ENCODE measurements at places on chromosomes 12 and 14.
A peak's percentile ranks its signal among the peaks of the same experiment; 100 is the strongest.

DNA sequence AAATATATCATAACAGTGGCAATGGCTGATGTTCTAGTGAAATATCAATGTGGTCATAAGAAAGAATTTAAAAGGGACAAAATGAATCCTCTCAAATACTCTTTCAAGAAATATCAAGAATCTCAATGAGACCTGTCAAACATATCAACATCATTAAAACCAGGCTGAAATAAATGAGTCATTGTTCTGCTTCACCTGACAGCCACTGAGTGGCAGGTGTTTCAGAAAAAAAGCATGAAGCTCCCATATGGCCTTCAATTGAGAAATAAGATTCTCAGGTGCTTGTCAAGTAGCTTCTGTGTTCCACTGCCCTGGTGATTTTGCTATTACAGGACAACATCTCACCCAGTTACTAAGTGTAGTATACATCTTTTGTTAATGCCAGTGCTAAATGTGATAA lies 21.5 kb downstream of the ANAPC5 start:
- DNase-seq = no peak

DNA sequence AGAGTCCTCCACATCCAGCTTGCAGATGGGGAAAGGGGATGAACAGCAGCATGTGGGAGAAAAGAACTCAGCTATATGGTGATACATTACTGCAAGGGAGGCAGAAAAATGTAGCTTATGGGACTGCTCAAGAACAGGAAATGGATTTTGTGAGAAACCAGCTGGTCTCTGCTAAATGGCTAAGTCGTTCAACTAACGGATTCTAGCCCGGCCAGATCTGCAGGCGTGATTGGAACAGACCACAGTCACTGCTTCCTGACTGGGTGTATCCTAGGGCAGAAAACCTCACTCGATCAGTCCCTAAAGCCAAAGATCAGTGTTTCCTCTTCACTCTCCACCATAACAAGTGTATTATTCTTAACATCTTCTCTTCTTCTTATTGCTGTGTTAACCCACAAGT lies 8.1 kb upstream of the PTGDR start:
- DNase-seq = no peak

DNA sequence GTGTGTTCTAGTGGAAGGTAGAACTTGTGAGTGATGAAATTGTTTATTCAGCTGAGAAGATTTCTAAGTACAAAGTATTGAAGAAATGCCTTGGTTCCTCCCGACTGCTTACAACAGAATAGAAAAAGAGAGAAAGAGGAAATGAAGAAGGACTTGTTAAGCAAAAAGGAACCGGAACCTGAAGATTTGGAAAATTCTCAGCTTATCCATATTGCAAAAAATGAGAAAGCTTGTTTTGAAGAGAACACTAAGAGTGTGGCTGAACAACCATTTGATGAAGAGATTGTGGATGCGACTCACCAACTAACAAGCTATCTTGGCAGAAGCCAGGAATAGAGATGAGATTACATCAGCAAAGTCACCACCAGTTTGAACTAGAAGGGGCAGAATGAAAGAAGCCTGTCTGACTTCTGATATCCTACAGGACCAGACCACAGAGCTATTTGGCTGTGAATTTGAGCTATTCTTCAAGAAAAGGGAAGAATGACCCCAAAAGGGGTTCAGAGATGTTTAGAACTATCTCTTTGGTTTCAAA lies 15.1 kb downstream of the NDUFA9 start:
- no peak for DNase-seq

DNA sequence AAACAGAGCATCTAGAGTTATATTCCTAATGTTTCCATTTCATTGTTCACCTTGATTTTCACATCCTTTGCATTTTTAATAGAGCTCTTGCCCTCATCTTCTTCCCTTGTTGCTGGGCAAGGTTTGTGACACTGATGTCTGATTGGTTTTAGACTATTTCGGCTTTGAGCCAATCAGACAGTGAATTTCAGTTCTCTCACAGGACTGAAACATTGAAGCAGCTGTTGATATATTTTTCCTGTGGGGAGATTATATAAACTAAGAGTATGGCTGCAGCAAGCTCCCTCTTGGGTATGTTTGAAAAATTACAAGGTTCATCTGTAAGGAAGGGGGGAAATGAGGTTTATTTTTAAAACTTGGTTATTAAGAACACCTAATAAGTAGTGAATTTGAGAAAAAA lies 51.2 kb downstream of the ATF7IP start:
- DNase-seq = peak; percentile 38

DNA sequence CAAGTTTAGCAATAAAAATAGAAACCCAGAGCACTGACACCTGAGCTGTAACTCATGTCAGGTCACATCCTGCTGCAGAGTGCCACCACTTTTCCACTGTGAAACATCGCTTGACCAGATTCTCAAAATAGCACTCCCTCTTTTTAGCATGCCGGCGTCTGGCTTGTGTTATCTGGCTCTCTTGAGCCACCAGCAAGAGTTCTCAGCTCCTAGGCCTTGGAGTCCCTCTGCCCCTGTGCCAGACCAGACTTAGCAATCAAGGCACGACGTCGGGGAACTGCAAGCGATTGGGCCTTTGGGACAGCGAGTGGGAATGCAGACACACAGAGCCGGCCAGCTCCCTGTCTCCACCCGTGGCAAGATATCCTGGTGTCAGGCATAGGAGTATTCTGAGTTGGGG lies 52.5 kb downstream of the SPIC start:
- no peak for DNase-seq

DNA sequence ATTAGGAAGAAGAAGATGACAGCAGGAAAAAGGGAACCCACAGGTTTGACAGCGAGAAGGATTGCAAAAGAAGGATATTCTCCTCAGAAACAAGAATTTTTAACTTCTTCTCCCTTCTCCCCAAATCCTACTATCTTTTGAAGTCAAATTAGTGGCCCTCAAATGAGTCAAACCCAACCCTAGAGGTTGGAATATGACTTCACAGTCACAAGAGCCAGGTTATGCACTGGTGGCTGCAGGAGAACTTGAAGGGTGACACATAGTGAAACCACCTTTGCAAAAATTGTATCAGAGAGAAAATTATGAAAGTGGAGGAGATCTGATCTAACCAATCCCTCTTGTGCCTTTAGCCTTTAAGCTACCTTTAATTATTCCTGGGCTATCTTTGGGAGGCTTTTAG lies 386.2 kb upstream of the CCDC196 start:
- DNase-seq = no peak

- no peak for DNase-seq
Measured at GRCh38 chr14:68877993-68878575, 85.2 kb upstream of the ZFP36L1 start.

- no peak for DNase-seq
Measured at GRCh38 chr14:93676416-93676958, 111.8 kb downstream of the PRIMA1 start.

GRCh38 chr12:114913871-114914801 lies 230.2 kb upstream of the TBX3 start:
- no peak for DNase-seq

GRCh38 chr12:50052964-50053363 lies 4.4 kb upstream of the ASIC1 start:
- no peak for DNase-seq

DNA sequence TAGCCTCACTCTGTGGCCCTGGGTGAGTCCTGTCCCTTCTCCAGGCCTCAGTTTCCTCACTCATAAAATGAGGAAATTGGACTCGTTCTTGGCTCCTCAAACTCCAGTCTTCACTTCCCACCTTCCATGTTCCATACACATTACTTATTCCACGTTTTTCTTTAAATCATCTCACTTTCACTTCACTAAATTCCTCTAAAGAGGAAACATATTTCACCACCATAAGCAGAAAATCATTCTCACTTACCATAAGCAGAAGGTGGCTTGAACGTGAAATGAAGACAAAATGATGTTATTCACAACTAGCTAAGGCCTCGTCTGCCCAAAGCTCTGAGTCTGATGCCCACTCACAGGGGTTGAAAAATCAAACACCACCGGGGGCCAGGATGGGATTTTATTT lies 278.3 kb downstream of the ADGRD1 start:
- no peak for DNase-seq

DNA sequence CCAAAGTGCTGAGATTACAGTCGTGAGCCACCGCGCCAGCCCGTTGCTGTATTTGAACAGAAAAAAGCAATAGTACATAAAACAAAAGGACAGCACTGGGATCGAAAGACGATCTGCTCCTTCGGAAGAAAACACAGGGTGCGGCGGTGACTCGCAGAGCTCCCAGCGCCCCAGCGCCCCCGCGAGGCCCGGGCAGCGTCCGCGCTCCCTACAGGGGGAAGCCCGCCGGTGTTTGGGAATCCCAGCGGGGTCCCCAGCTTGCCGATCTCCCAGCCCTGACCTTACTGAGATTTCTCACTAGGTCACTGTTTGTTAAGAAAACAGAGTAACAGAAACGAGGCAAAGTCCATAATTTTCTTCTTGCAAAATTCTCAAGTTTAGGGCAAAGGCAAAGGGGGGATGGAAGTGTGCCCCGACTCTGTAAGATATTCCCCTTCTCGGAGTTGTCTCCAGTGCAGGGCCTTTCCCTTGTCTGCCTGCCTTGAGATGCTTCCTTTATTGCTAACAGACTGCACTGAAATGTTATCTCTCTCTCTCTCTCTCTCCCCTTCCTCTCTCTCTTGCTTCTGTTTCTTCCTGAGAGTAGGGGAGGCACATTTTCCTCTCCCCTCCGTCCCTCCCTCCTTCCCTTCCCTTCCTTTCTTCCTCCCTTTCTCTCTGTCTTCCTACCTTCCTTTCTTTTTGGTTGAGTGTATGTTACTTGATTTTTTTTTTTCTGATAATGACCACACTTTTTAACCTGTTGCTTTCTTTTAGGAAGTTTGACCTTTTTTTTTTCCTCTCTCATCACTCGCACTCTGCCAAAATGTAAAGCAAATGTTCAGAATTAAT lies 91.9 kb downstream of the TMEM30B start:
- DNase-seq = no peak

DNA sequence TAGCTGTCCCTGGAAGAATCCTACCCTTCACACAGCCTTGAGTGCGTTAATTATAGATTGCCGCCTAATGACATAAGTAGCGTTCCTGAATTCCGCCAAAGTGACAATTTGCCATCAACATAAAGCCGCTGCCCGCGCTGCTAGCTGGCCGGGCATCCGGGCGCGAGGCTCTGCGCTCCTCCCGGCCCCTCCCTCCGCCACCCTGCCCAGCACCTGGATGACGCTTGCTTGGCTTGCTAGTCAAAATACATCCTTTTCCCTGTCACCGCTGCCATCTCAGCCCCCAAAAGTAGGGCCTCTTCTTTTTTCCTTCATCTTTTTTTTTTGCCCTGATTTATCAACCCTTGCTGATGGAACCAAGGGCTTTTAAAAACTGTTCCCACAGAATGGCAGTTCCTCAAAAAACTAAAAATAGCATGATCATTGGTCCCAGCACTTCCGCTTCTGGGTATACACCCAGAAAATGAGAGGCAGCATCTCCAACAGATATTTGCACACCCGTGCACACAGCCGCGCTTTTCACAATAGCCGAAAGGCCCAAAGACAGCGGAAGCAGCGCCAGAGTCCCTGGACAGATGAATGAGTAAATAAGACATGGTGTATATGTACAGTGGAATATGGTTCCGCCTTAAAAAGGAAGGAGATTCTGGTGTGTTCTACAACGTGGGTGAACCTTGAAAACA lies 235.2 kb downstream of the BCL11B start:
- no peak for DNase-seq

DNA sequence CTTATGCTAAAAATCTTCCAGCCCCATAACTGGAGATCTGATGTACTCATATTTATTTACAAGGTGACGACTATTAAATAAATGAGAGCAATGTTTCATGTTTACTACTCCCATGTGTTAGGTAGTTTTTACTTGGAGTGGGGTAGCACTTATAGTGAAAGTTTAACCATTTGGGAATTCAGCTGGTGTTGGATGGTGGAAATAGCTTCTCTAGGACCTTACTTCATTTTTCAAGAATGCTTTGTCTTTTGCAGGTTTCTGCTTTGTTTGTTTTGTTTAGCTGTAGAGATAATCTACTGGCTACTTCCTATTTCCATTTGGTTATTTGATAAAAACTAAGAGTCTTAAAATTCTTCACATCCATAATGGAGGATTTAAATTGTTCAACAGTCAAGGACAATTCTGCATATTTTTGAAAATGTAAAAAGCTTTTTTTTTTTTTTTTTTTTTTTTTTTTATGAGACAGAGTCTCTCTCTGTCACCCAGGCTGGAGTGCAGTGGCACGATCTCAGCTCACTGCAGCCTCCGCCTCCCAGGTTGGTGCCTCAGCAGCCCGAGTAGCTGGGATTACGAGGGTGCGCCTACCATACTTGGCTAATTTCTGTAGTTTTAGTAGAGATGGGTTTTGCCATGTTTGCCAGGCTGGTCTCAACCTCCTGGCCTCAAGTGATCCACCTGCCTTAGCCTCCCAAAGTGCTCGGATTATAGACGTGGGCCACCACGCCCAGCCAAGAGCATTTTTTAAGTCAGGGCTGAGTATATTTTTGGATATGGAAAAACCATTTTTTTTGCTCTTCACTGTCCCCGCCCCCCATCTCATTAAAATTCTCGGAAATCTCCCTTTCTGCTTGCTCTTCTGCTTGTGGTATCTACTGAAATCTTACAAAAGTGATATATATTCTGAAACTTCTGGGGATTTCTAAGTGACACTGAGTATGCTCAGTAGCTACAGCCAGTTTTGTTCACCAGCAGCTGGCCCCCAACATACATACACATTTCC lies 1.4 kb upstream of the ABCD2 start:
- no peak for DNase-seq

GRCh38 chr14:104675447-104675846 lies 14.0 kb upstream of the INF2 start:
- no peak for DNase-seq

DNA sequence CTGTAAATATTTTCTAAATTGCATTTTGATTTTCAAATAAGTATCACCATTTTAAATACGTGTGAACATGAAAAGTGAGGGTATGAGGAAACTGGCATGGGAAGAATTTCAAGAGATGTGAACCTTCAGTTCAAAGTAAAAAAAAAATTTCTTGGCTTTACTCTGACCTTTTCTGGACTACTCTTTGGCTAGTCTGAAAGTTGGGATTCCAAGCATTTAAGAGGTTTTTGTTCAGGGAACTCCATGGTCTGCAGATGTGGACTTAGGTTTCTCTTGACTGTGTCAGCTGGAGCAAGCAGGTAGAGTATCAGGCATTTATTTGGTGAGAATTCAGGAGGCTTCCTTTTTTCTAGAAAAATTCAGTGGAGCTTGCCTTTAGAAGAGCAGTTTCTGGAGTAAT lies 311.6 kb downstream of the LRIG3 start:
- DNase-seq = no peak

Data from NCI-H2029 (cell line).